ENCODE measurements at places on chromosomes 6 and 20.

GRCh38 chr6:166751051-166751595 is 124.1 kb upstream of the RPS6KA2 start:
- DNase-seq: no peak

- peak; percentile 55 for DNase-seq
Measured at GRCh38 chr6:2579241-2579761, 171.4 kb downstream of the MYLK4 start.

- DNase-seq: no peak
Measured at GRCh38 chr6:87600576-87600975, 10.6 kb downstream of the ORC3 start.

GRCh38 chr6:142329486-142330113 is 27.8 kb downstream of the ADGRG6 start:
- DNase-seq: no peak

- DNase-seq: no peak
Measured at GRCh38 chr6:158024566-158025297, 43.1 kb downstream of the SYNJ2 start.

DNA sequence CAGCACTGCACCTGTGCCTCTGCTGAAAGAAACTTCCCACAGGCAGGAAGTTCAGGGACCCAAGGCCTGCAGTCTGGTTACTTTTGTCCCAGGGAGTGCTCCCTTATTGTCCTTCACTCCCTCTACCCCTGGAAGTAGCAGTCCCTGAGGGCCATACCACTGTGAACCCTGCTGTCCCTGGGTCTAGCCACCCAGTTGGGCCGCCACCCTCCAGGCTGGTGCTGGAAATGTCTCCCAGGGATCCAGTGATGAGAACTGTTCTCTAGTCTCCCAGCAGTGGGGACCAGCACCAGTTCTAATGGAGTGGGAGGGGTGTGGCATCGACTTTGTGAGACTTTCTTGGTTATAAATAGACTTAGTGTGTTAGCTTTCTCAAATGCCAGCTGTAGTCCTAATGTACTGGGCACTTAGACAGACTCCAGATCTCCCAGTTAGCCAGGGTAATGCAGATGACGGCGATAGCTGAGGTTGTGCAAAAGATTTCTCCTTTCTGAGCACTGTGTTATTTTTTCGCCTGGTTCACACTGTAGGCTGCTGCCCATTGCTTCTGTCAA is 462.5 kb downstream of the CDH26 start:
- DNase-seq: no peak

DNA sequence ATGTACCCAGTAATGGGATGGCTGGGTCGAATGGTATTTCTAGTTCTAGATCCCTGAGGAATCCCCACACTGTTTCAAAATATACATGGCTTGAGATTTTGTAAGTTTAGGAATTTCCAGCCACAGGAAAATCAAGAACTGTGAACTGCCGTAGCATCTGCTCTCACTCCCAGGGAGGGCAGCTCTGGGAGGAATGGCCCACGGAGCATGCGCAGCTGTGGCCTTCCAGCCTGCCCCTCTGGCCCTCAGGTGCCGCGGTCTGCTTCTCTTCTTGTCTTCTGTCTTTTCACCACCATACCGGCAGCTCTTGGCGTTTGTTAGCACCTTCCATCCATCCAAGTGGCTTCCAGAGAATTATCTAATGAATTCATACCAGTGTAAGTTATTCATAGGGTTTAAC is 19.9 kb upstream of the EXOC2 start:
- DNase-seq: no peak

DNA sequence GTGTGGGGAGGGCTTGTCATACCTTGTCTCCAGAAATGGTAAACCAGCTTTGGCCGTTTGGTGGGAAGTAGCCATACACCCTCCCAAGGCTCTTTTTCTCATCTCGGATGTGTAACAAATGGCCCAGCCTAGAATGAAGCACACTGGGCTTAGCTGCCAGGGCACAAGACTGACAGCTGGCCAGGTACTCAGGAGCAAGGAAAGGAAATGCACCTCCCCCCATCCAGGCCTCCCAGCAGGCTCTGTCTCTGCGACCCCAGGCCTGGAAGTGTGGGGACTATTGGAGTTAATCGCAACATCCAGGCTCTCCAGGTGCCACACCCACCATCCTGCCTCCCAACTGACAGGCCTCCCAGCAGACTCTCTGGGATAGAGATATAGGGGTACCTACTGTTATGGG is 43.0 kb downstream of the MRS2 start:
- DNase-seq: no peak

GRCh38 chr6:140594806-140595128 is 1220.3 kb upstream of the CITED2 start:
- DNase-seq: no peak

DNA sequence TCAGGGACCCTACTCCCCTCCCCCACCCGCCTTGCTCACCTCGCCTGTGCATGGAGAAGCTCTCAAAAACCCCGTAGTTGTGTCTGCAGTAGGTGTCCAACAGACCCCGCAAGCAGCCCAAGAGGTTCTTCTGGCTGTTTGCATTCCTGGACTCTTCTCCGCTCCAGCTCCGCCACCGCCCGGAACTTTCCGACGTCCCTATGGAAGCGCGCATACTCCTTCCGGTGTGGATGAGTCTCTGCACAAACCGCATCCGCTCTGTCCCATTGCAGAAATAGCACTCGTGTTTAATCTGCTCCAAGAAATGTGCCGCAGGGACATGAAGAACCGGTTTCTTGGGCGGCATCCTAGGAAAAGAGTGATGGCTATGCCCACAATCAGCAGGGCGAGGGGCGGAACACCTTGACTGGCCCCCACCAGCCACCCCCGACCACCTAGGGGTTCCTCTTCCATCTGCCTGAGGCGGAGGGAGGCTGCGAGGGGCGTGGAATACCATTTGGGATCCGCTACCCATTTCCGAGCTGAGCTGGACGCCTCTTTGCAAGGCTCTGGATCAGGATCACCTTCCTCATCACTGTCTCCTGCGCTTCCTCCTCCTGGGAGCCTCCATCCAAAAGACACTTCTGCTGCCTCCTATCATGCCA is 20.2 kb downstream of the HLA-DRA start:
- DNase-seq: no peak

DNA sequence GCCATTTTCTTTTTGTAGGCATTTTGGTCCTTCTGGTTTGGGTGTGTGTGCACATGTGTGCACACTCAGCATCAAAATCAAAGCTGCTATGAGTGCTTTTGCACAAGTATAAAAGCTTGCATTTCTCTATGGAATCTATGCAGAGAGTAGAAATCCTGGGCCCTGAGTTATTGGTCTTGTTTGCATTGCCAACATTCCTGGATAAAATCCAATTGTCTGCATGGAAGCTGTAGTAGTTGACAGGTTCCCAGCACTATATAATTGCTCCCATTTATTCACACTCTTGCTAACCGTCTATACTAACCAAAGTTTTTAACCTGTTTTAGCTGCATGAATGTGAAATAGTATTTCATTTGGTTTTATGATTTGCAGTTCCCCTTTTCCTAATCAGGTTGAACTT is 277.0 kb downstream of the FOXA2 start:
- no peak for DNase-seq

- no peak for DNase-seq
Measured at GRCh38 chr6:99236010-99236409, 113.5 kb downstream of the FAXC start.

DNA sequence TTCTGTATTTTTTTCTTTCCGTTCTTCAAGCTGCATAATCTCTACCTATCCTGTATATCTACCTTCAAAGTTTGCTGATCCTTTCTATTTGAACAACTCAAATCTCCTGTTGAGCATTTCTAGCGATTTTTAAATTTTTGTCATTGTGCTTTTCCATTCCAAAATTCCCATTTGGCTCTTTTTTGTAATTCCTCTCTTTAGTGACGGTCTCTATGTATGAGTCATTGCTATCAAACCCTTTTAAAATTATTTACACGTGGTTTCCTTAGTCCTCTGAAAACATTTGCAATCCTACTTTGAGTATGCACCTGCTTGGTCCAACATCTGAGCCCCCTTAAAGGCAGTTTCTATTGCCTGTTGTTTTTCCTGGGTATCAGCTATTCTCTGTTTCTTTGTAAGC is 100.5 kb upstream of the FOXC1 start:
- DNase-seq: no peak

DNA sequence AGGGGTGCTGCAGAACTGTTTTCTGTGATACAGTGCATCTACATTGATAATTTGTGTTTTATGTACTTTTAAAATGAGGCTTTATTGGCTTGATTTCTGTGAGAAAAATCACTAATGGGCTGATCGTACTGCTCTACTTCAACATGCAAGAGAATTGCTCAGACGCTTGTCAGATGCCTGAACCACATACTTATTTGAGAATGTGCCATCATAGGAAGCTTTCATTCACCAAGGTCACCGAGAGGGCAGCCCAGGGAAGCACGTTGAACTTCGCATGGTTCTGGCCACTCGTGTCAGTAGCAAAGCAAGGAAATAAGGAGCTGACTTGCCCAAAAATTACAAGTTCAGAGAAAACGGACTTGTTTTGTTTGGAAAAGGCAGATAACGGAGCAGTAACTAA is 168.5 kb upstream of the AKAP12 start:
- peak; percentile 92 for DNase-seq

DNA sequence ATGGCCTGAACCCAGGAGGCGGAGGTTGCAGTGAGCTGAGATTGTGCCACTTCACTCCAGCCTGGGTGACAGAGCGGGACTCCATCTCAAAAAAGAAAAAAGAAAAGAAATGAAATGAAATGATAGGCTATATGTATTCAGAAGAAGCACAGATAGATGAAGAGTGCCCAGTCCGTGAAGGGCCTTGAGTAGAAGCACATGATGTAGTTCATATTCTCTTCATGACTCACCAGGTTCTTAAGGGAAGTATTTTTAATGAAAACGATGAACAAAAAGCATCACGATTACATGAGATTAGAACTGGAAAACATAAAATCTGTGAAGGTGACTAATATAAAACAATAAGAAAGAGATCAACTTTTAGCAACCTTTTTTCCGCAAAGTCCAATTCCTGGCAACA is 29.8 kb downstream of the TPD52L1 start:
- no peak for DNase-seq

DNA sequence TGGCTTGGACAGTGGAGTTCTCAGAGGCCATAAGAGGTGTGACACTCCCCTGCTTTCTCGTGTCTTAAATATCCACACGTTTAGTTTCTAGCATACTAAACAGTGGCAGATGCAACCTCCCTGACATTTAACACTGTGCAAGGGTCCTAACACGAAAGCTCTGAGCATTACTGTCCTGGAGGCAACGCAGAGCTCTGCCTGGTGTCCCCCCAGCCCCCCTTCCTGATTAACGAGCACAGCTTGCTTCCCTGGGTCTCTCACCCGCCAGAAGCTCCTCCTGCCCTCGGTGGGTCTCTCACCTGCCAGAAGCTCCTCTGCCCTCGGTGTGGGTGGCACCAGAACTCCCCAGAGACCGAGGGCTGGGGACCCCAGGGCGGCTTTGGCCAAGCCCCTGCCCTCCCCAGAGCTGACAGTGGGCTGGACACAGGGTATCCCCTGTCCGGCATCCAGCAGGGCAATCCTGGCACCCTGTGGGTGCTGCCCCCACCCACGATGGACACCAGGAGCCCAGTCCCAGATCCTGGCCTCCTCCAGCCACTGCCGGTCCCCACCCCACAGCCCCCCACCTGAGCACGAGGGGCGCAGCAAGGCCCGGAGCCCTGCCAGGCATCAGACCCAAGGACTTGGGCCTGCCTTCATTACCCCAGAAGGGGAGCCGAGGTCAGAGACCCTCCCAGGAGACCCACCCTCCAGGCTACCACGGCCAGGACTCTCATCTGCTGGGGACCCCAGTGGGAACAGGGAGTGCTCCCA is 12.4 kb upstream of the KCNQ2 start:
- no peak for DNase-seq

DNA sequence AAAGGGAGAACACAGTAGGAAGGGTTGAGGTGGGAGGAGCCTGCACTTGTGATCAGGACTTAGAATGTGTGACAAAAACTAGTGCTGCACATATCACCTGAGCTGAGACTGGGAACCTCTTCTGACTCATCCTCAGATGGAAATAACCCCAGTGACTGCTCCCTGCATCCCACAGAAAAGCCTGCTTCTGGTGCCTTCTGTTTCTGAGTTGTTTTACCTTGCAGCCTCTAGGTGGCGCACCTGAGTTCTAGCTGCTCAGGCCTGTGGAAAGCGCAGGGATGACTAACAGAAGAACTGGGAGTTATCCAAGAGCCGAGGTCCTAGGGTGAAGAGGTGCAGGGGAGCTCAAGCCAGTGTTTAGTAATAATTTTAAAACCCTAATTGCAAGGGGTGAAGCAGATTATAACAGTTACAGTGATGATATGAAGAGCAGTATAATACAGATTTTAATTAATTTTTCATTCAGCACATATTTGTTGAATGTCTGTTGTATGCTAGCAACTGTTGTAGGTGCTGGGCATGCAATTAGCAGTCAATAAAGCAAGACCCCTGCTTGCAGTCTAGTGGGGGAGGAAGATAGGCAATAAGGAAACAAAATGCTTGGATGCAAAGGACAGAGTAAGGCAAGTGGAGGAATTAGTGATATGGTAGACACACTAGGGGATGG is 302.5 kb downstream of the DHX35 start:
- DNase-seq: peak; percentile 86

DNA sequence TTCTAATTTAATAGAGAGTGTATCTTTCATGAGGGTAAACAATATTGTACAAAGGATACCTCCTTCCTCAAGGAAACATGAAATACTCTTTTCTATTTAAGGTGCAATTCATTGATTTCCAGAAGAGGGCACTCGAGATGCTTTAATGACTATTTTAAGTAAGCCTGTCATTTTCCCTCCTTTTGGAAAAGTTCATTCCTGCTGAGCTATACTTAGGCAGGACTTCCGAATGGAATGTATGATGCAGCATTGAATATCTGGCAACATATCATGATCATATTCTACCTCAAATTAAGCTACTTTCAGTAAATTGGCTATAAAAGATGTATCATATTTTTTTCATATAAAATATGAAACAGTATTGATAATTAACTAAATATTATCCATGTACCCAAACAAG is 5.0 kb downstream of the DST start:
- DNase-seq: peak; percentile 87

- no peak for DNase-seq
Measured at GRCh38 chr20:16714242-16714641, 15.6 kb upstream of the SNRPB2 start.

GRCh38 chr6:41967312-41968287 is 26.0 kb upstream of the CCND3 start:
- no peak for DNase-seq

GRCh38 chr20:11989018-11989771 is 71.5 kb downstream of the BTBD3 start:
- DNase-seq: no peak

DNA sequence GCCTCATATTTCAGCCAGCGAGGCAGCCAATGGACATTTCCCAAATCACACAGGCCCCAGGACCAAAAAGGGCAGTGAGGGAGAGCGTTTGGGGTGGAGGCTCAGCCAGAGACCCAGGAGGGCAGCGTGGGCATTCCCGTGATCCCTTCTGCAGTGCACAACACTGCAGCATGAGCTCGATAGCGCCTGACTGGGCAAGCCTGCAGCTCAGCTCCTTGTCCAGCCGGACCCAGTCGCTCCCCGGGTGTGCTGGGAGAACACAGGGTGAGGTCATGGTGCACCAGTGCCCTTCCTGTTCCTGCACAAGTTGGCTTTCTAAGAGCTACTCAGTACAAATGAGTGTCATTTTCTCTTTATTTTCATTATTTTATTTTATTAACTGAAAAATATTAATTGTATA is 5.9 kb downstream of the TTLL2 start:
- no peak for DNase-seq
